ENCODE measurements at places on chromosomes 5 and 9.

- no peak for DNase-seq
These were observed 307.7 kb upstream of the TLE4 start for GRCh38 chr9:79264041-79264440.

- DNase-seq, result peak; percentile 96
These were observed 41.6 kb downstream of the ADAMTS12 start for GRCh38 chr5:33850100-33850594.

- no peak for DNase-seq
These were observed 37.3 kb upstream of the KLF9 start for GRCh38 chr9:70451765-70452164.

- DNase-seq, result no peak
These were observed 335.3 kb upstream of the TLE4 start for GRCh38 chr9:79236466-79236865.

All from MM.1S (cell line).